ENCODE measurements at places on chromosomes 3 and 15.

DNA sequence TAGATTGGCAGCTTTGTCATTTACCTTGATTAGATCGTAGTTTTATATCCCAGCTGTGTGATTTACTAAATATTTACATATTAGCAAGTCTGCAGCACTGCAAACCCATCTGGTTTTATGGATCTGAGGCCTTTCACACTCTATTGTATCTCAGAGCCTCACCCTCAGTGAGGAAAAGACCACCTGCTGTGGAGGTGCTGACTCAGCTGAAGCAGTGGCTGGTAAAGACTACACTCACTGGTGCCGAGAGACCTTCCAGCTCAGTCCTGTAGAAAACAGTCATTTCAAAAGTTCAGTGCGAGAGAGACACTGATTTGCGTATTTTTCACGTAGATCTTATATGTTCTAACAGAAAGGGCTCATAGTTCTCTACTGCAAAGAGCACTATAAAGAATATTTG, 307.8 kb upstream of the TPM1 start:
- no peak for DNase-seq

DNA sequence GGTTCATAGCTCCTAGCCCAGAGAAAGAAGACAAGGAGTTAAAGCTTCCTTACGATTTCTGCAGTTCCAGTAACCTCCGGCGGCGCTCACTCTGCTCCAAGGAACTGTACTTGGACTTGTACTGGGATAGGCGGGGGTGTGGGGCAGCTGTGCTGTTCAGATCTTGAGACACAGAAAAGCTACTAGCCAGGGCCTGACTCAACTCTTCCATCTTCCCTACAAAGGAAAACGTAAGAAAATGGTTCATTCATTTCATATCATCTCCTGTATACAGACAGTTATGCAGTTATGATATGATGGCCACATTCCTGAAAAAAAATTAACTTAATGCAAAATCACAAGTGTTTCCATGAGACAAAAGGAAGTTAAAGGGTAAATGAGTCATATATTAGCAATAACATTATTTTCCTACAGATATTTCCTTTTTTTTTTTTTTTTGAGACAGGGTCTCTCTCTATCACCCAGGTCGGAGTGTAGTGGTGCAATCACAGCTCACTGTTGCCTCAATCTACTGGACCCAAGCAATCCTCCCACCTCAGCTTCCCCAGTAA, 4.6 kb downstream of the SNUPN start:
- no peak for DNase-seq

DNA sequence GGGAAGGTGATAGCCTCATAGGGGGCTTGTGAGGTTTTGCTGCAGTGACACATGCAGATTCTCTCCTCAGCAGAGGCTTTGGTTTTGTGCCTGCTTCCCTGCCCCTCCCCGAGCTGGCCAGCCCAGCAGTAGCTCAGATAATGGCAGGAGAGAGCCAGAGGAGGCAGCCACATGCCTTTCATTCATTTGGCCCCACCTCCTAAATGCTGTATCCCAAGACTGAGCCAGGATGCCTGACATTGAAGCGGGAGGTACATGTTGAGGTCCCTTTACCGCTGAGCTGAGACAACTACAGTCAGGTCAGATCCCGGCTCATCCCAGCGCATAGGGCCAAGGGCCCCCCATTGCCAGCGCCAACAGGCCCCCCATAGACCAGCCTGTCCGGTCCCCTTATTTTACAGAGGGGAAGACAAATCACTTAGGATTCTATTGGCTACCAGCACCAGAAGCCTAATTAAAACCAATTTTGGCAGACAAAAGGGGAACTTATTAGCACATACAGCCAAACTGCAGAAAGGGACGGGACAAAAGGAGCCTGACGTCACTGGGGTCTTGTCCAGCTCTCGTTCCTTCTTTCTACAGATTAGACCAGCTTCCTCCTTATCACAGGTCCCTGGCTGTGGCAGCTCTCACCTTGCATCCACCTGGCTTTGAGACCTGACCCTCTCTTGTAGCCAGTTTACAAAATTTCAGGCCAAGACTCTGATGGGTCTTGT, 12.1 kb upstream of the POLG start:
- no peak for DNase-seq

GRCh38 chr3:23117856-23118255, 85.3 kb upstream of the UBE2E2 start:
- DNase-seq, result no peak

DNA sequence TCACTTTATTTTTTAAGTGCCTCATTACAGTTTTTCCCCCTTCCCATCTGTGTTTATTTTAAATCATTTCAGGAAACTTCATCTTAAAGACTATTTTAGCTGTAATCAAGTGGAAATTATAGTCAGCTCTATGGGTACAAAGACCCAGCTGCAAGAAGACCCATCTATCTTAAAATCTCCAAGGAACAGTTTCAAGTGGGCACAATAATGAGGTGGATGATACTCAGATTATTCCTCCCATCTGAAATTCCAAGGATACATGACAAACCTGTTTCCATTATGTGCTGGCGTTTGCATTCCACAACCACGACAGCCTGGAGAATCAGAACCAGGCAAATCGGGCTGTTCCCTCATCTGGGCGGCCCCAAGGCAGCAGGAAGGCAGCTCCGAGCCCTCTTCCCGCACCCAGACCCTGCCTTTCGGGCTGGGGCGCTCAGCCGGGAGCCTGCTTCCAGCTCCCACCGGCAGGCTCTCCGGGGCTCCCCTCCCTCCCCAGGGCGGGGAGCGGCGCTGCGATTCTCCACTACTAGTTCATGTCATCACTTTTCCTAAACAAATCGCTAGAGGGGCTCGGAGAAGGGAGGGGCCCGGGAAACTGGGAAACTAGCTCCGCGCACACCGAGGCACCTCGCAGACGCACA, at the start of gene MGLL:
TSS of gene MGLL (minus strand) at position 475 of the 641 bp plus-strand sequence. CDS start at position 278, 197 bp downstream.
- no peak for DNase-seq

GRCh38 chr3:195916991-195917390, 8.6 kb upstream of the TNK2 start:
- no peak for DNase-seq

DNA sequence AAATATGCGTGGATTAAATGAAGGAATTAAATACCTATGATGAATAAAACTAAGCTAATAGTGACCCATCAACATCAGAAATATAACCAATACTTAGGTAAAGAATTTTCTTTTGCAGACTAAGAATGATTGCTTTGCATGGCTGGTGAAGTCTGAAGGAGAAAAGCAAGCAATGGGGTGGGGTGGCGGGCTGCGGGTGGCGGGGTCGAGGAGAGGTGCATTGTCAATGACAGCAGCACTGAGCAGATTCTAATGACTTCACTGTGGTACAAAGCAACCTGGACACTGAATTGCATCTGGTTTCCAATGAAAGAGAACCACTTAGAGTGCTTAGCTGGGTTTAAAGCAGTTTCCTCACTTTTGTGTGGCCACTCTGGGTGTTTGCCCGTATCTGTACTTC, 171.5 kb upstream of the IL12A start:
- DNase-seq, result no peak

DNA sequence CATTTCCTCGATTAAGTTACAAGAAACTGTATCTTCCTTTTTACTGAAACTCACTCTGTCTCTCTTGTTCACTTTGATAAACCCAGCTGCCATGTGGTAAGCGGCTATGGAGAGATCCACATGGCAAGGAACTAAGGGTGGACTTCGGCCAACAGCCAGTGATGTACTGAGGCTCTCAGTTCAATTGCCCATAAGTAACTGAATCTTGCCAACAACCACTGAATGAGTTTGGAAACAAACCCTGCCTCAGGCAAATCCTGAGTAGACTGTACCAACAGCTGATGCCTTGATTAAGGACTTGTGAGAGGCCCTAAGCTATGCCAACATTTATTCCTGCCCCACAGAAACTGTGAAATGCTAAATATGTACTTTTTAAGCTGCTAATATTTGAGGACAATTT, 433.5 kb downstream of the PLOD2 start:
- DNase-seq, result no peak

DNA sequence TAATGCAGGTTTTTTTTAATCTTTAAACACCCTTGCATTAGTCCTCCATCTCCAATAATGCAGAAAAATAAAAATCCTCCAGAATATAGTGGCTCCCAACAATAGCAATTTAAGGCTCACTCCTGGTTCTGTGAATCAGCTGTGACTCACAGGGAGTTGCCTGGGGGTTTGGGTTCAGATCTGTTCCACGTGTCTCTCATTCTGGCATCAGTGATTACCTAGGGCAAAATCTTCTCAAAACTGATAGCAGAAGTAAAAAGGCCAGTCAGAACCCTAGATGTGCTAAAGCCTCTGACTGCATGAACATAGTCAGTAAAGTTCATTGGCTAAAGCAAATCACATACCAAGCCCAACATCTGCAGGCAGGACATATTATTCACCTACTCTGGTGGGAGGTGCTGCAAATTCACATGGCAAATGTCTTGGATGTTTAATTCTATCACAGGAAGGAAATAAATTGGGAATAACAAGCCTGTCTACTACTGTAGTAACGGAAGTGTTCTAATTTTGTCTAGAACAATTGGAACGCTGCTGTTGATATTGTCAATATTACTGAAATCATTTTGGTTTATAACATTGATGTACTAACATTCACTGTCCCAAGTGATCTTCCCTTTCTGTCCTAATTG, 364.1 kb upstream of the CNTN4 start:
- no peak for DNase-seq

DNA sequence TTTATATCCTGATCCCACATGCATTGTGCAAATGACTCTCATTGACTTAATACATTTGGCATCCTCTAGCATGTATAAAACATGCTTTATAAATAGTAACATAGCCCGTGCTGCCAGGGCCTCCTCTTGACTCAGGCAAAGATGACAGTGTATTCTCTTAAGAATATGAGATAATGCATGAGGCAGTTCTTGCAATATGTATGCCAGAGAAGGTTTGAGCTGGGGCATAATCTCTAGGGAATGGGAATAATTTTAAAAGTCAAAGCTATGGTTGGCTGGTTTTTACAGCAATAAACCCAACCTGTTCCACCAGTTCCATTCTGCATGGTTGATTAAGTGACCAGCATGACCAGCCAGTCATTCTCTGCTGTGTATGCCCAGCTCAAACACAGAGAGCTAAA, 179.0 kb upstream of the PFN2 start:
- DNase-seq, result no peak

- DNase-seq, result peak; percentile 0
Observed at GRCh38 chr3:103218146-103218545, 783.3 kb downstream of the ZPLD1 start.

- DNase-seq, result no peak
Observed at GRCh38 chr3:68953816-68954444, 21.6 kb upstream of the TAFA4 start.

GRCh38 chr15:61421938-61422337, 192.8 kb upstream of the RORA start:
- no peak for DNase-seq
